Heart right ventricle (tissue), 16 donors: ENCODE measurements at places on chromosomes 16 and 17. TPM values are rescaled to one million over a fixed set of nuclear protein-coding genes. Genes with fewer than 3 reads are reported as not detected.

The KRTAP4-6 gene
- not detected for total RNA-seq

The CA4 gene
- total RNA-seq = 15.4 TPM

The SOCS7 gene
- total RNA-seq = 19.7 TPM

- DNase-seq = no peak
These were observed 151.5 kb downstream of the STX8 start for GRCh38 chr17:9424071-9424640.

DNA sequence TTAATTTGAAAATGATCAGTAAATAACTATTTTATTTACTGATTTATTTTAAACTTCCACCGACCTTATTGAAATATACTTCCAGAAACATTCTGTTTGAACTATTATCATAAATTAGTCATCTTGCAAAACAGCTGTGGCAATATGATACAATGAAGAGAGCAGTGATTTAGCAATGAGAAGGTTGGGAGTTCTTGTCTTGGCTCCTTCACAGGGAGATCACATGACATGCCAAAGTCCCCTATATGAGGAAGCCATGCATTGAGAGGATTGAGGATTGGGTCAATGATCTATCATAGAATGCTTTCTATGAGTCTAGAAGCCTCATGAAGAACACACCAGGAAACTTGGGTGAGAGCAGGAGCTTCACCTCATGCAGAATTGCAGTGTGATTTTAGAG lies 222.7 kb downstream of the LGALS9B start:
- no peak for DNase-seq

DNA sequence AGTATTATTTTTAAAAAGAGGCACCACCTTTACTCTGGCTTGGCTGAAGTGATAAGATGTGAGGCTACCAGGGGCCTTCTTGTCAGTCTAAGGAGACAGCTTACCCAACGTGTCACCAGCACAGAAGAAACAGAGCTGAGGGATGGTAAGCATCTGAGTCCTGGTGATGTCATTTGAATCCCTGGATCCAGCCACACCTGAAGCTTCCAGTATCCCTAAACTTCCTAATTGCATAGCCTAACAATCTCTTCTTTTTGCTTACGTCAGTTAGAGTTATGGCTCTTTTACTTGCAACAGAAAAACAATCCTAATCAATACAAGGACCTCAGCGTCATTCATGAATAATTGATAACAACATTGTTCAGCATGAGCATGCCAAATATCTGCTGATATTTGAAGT lies 436.6 kb downstream of the SHISA9 start:
- no peak for DNase-seq
